ENCODE measurements at places on chromosomes 7 and 10.

- DNase-seq, result no peak
Observed at GRCh38 chr10:76133597-76134255, 702.3 kb downstream of the LRMDA start.

DNA sequence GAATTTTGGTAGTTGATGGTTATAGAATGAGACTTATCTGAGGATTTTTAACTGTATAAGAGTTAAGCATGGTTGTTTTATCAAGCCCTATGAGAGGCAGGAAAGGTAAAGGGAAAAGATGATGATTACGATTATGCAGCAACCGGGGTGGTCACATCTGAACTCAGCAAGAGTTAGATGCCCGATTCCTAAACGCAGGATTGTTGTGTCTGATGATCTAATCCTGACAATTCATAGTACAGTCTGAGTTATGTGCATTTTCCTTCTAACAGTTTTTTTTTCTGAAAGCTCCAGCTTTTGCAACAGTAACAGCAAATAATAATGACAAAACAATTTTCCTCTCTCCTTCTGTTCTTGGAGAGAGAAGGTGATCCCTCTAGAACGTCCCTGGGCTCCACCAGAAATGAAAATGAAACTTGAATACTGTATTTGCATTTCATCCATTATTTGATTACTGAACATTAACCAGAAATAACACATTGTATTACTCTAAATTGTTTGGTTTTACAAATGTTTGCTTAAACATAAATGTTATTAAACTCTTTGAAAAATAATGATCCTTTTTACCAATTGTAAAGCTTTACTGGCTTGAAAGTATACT is 176.5 kb upstream of the CCDC6 start:
- DNase-seq, result no peak

- no peak for DNase-seq
Observed at GRCh38 chr10:94066411-94066810, 72.7 kb downstream of the PLCE1 start.

GRCh38 chr7:7428806-7429205 is 106.9 kb downstream of the COL28A1 start:
- DNase-seq, result no peak

- no peak for DNase-seq
Observed at GRCh38 chr7:92332782-92333181, 87.0 kb downstream of the ANKIB1 start.

DNA sequence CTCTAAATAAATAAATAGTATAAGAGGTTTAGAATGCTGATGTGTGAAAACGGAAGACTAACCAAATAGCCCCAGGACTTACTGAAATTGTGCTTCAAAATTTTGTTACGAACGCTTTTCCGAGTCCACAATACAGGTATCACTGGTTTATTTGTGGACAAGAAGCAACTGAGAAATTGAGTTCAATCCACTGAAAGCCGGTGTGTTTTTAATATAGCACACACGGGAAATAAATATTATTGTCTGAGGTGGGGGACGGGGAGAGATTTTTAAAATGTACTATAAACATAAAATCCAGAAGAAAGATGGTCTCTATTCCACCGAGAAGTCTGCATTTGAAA is 598 bp downstream of the SLC16A12 start:
- DNase-seq, result no peak

- no peak for DNase-seq
Observed at GRCh38 chr10:29328983-29329382, 40.1 kb downstream of the LYZL1 start.

Data from activated naive CD4-positive, alpha-beta T cell (primary cell).